Activated T-helper 1 cell treated with Interleukin-2 at 50 U/mL for 16 hours (primary cell): ENCODE measurements at places on chromosomes 5 and 9.

DNA sequence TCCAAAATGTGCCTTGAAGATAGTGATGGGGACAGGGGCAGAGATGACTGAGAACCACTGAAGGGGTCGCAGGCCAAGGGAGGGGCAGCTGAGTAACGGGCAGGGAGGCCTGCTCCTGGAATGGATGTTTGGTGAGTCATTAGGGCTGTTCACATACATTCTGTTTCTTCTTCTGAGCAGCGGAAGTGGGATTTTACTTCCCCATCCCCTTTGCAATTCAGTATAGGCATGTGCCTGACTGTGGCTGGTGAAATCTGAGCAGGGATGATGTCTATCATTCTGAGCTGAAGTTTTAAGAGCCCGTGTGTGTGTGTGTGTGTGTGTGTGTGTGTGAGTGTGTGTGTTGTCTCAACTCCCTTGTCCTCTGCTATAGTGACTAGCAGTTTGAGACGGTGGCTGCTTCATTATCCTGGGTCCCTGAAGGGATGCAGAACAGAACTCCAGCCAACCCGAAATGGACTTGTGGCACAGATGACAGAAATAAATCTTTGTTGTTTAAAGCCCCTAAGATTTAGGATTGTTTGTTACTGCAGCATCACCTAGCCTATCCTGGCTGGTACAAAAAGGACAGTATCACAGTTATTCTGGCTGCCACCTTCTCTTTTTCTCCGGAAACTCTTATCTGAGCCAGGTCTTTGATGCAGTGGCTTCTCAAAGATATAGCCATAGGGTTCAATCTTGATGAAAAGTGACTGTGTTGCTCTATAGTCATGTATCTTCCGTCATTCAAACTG lies 29.2 kb upstream of the TGFBI start:
- no peak for DNase-seq

- DNase-seq = no peak
Measured at GRCh38 chr9:109779711-109780452, at the start of gene PALM2AKAP2. Gene PALM2AKAP2, plus strand, starts transcription at chr9:109780198. Its CDS starts 291 bp downstream, at chr9:109780489.

GRCh38 chr5:74237571-74238145 lies 402.9 kb downstream of the ENC1 start:
- no peak for DNase-seq

DNA sequence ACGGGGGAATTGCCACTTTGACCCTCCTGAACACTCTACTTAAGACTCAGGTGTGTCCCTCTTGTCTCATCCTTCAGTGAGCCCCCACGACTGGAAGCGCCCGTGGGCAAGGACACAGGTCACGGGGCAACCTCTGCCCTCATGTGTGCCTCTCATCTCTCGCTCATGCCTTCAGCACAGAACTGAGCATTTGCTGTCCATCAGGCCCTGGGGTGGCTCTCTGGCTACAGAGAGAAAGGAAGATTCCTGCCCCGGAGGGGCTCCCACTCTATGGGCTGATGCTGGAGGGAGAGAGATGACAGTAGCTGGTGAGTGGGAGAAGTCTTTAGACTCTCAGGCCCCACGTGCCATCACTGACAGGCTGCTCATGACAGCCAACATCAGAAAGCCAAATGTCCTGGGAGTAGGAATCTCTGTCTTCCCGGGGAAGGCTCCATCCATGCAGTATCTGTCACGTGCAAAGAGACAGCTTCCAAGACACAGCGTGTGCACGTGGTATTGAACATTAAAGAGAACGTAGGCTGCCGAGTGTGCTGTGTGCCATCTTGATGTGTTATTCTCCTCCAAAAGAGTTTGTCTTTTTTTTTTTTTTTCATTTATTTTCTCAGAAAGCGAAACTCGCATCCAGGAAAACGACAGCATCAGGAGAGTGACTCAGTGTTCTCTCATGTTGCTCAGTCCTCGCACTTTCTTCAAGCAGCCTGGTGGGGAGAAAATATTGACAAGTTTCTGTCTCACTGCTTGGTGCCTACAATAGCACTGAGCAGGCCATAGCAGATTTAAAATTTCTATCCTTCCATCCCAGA lies 190.5 kb downstream of the GAS1 start:
- DNase-seq = no peak

- DNase-seq = no peak
Measured at GRCh38 chr5:112025757-112026156, 268.8 kb upstream of the NREP start.

DNA sequence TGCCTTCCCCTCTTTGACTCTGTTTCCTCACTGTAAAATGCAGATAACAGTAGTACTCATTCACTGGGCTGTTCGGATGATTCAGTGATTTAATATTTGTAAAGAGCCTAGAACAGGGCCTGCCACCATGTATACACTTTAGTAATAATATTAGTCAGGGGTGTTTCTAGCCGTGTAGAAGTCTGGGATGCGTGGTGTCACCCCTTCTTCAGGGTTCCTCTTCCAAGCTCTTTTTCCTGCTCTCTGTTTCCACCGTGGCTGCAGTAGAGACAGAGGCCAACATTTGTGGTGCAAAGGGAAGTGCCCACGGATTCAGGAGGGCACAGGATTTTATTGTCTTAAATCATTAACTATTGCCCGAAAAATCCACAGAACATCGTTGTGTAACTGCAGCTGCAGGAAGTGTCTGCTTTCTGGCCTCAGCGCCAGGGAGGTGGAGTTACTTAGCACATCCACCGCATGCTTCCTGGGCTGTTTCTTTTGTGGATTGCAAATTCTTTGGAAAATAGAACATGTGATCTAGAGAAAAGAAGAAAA lies 61.7 kb downstream of the TRIO start:
- no peak for DNase-seq

DNA sequence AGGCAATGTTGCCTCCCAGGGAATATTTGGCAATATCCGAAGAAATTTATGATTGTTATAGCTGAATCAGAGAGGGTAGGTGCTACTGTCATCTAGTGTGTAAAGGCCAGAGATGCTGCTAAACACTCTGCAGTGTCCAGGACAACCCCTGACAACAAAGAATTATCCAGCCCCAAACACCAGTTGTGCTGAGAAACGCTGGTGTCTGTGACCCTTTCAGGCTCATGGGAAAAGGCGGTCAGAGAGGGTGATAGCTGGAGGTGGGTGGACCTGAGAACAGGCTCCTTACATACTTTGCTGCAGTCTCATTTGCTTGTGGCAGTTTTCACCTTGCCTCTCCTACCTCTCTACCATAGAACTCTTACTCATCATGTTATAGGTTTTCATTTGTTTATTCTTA lies 295.3 kb upstream of the DMRT1 start:
- DNase-seq = no peak

DNA sequence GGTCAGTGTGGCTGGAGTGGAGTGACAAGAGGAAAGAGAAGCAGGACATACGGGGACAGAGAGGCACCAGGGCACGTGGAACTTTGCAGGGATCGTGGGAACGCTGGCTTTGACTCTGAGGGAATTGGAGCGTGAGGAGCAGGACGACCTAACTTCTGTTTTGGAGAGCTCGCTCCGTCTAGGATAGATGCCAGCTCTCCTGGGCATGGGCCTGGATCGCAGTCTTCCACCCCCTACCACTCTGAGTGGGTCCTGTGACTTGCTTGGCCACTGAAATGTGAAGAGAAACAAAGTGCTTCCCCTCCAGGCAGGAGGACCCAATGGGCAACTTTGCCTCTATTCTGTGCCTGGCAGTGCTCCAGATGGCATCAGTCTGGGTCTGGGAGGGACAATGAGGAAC lies 8.7 kb upstream of the SH3PXD2B start:
- DNase-seq = no peak

DNA sequence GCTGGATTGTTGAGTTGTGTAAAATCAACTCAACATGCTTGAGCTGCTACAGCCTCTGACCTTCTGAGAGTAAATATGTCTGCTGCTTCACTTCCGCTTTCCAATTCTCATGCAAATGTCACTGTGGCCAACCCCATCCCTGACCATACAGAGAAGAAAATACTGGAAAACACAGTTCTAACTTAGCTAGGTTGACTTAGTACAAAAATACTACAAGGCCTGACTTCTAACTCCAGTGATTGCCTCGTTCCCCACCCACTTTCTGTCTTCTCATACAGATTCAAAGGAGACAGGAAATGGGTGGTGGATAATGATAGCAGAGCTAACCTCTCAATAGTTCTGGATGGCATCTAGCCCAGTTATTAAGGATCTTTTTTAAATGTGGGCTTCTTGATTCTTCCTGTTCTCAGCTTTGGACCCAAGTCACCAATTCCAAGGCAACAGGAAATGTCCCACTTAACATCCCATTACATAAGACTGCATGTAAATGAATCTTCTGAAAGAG lies 226.6 kb upstream of the SLC24A2 start:
- no peak for DNase-seq

DNA sequence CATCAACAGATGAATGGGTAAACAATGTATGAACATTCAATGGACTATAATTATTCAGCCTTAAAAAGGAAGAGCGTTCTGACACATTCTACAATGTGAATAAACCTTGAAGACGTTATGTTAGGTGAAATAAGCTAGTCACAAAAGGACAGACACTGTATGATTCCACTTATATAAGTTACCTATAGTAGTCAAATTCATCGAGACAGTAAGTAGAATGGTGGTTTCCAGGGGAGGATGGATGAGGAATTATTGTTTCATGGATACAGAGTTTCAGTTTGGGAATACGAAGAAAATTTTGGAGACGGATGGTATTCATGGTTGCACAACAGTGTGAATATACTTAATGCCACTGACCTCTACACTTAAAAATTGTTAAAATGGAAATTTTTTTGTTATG lies 216.4 kb downstream of the CACNA1B start:
- DNase-seq = no peak

DNA sequence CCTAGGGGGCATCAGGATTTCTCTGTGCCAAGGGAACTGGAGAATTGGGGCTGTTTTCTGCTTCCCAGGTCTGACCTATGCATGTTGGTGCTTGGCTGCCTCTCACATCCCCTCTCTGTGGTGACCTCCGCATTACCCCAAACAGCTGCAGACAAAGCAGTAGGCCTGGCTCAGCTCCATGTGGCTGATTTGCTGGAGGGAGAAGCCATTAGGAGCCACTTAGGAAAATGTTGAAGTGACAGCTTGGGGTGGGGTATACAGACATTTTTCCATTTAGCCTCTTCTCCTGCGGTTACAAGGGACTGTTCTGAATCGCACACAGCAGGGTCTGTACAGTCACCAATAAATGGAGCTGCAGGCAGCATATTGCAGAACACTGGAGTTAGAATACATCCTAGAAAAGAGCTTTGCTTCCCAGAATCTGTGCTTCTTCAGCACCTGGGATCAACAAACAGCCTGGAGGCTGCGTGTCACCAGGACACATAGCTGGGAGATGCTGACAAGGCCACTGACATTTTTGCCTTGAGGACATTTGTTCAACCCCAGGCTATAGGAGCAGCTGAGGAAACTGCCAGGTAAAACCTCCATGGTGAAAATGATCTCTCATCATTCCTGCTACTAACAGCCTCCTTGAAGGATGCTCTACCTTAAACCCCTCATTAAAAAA lies 335.3 kb downstream of the DIRAS2 start:
- DNase-seq = no peak

DNA sequence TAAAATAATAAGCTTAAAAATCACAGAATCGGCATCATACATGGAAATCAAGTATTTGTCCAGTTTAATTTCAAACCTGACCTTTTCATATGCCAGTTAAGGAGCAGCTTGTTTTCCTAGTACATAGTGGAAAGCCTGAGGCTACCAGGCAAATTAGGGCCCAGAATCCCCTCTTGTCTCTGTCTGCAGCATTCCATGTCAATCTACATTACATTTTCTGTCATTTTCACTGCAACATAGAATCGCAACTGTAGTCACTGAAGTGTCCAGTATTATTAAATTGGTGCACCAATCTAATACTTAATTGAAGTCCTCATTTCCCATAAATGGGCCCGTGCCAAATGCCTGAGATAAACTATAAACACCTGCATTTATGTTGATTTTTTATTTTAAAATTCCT lies 1352.2 kb upstream of the ACO1 start:
- no peak for DNase-seq

DNA sequence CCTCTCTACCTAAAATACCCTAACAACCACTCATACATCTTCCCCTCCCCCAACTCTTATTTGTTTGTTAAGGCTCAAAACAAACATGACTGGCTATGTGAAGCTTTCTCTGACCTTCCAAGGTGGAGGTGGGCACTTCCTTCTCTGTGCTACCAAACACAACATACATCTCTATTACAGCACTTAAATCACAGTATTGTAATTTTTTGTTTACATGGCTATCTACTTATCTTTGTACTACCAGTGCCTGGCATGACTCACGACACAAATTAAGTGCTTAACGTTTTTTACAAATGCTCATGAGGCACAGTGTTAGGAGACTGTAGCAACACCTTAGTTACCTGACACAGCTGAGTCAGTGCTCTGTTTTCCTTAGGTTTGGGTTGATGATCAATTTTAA lies 18.6 kb downstream of the HOMER1 start:
- DNase-seq = no peak

GRCh38 chr5:14254686-14255085 lies 111.5 kb downstream of the TRIO start:
- no peak for DNase-seq

- no peak for DNase-seq
Measured at GRCh38 chr5:60377826-60378225, 322.1 kb downstream of the DEPDC1B start.

DNA sequence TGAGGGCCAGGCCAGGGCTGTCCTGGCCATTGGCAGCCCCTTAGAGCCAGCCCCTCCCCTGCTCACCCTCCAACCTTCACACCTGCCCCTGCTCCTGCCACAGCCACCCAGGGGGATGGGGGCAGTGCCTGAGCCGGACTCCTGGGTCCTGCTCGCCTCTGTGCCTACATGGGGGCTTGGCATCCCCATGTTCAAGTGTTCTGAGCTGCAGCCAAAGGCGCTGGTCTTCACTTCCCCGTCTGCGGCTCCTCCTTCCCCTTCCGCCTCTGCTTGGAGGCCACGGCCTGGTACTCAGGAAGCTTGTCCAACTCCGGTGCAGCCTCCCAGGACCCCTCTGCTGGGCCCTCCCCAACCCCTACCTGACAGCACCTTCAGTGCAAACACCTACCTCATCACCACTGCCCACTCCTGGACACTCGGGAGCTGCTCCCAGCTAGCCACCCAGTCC lies 2.3 kb upstream of the DNLZ start:
- no peak for DNase-seq

DNA sequence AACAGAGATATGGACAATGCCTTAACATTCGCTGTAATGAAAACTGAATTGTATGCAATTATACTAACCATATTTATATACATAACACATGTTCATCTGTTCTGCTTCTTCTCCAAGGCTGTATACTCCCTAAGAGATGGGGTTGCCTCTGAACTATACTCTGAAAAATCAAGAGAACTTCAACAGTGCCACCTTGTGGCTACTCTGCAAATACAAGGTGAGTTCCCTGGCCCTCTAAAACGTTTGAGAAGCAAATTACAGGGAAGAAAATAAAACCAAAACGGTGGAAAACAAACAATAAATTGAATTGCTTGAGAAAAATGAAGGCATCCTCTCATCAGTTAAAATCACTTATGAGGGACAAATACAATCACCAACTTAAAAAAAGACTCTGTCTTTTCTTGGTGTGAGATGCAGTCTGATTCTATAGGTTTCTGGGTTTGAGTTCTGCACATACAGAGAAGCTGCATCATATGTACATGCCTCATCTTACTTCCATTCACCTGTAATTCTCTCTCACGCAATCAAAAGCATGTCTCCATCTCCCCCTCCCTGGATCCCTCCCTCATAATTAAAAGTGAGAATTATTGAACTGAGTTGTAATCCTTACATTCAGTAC lies 98.6 kb downstream of the FBXW11 start:
- no peak for DNase-seq
